ENCODE measurements at places on chromosomes 11 and 22.

GRCh38 chr11:77074205-77074604 is 7.4 kb downstream of the CAPN5 start:
- no peak for DNase-seq

DNA sequence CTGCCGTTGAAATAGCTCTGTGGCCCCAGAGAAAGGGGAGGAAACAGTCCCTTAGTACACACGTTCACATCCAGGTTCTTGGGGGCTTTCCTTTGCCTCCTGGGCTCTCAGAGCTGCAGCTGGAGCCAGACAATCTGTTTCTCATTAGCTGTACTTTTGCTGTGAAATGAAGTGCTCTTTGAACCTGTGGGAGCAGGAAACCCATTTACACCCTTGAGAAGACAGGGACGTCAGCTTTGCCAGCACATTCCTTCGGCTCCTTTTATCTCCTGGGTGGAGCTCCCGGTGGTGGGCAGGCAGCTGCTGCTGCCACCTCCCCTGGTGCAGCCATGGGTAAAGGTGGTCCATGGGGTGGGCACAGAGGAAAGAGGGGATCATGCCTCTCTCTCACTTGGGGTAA is 80.6 kb upstream of the TIMP3 start:
- no peak for DNase-seq

DNA sequence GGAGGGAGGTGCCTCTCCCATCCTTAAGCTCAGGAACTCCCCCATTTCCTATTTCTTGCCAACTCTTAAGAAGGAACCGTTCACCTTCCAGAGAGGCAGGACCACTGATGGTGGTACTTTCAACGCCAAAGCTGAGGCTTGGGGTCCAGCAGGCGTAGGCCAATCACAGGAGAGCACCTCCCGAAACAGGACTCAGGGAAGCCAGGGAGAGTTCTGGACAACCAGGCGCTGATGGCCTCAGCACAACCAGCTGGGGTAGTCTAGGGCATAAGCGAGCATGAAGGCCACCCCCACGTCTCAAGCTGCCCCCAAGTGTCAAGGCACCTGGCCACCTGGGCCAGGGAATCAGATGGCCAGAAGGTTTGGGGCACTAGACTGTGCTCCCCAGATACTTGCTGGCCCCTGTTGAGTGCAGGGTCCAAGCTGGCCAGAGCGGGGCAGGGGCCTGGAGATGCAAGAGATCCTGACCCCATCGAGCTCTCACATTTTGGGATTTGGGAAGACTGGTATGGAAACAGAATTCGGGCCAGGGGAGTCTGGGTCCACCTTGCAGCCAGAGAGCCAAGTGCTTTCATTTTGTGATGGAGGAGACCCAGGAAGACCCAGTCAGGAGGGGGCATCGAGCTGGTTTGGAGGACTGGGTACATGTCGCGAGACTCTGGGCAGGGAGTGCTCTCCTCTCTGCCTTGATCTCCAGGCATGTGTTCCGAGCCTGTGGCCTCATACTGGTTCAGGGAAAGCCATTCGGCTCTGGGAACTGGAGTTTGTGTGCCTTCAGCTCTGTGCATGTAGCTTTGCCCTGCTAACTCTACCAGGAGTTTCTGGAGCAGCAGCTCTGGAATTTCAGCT is 926 bp downstream of the CD6 start:
- no peak for DNase-seq

- DNase-seq, result no peak
These were observed at the start of gene SCUBE2 for GRCh38 chr11:9091044-9091922. SCUBE2 (minus strand) TSS chr11:9091599; CDS start chr11:9091528, 71 bp downstream.

GRCh38 chr11:3000032-3000961 is 8.2 kb upstream of the NAP1L4 start:
- no peak for DNase-seq

DNA sequence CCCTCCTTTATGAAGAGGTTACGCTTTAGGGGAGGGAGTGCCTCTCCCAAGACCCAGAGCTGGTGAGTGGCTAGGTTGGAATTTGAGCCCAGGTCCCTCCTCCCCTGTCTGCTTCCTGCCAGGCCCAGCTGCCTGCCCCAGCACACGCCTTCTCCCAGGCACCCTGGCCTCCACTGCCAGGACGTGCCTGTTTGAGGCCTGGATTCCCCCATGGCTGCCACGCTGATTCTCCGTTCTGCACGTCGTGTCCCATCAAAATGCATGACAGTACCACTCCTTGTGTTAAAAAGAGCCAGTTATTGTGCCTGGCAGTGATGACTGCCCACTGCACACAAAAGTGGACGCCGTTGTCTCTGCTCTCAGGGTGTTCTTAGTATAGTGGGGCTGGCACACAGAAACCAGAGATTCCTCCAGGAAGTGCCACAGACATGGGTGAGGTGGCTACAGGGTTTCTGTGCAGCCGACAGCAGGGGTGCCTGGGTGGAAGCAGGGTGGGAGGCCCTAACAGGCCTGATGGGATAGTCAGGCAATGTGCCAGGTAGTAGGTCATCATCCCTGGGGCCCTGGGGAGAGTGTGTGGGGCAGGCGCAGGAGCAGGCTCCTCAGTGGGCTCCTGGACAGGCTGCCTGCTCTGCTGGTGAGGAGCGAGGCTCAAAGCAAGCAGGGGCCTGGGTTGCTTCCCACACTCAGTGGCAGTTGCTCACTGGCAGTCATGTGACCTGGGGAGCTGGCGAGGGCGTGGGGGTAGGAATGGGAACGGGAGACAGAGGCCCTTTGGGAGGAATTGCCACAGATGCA is 24.2 kb downstream of the MED15 start:
- DNase-seq, result no peak

DNA sequence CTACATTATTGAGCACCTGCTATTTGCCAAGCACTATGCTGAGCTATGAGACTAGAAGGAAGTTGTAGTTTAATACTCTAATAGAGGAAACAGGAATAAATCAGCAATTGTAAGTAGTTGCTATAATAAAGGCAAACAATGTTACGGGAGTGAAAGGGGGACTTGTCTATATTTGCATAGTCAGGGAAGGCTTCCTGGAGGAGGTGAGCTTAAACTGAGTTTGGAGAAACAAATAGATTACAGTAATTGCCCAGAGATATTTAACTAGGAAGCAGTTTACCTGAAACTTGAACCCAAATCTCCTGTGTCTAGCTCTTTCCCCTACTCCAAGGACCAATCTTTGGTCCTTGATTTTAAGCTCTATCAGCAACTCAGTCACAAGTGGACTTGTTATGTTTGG is 2.1 kb upstream of the ENTHD1 start:
- DNase-seq, result no peak

DNA sequence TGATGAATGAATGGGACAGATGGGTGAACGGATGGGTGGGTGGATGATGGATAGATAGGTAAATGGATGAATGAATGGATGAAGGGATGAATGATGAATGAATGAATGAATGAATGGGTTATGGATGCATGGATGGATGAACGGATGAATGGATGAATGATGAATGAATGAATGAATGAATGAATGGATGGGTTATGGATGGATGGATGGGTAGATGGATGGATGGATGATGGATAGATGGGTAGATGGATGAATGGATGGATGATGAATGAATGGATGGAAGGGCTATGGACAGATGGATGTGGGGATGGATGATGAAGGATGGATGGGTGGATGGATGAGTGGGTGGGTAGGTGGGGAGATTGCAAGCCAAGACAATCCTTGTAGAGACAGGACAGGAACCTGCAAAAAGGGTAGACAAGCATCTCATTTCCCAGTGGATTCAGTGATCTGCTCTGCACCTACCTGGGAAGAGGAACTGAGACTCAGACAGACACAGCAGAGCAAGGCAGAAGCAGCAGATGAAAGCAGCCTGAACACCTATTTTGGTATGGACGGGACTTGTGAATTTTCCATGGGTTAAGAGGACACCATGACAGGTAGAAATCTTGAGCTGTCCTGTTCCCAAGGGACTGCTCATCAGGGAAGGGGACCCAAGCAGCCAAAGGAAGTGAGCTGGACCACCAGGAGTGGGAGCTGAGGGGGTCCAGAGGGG is 68.0 kb downstream of the EFCAB6 start:
- no peak for DNase-seq

DNA sequence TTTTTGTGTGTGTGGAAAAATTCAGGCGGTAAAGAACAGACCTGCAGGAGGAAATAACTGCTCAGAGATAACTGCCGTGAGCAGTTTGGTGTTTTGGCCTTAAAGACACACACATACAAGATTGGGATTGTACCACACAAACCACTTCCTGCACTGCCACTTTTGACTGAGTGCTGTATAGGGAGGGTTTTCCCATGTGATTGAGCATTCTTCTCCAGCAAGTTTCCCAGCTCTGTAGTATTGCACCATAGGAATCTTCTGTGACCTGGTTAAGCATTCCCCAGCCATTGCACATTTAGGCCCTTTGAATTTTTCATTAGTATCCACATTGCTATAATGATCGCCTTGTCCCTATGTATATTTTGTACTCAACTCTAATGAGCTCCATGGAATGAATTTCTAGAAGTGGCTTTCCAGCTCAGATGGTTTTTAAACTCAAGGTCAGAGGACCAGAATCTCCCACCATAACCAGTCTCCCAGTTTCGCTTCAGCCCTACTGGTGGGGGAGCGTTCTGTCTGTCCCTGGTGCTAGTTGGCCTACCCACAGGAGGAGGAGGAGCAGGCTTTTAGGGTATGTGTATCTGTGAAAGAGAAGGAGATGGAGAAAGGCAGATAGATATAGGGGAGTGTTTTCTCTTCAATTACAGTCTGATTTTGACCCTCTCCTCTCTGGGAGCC is 9.3 kb downstream of the CD82 start:
- peak; percentile 93 for DNase-seq

DNA sequence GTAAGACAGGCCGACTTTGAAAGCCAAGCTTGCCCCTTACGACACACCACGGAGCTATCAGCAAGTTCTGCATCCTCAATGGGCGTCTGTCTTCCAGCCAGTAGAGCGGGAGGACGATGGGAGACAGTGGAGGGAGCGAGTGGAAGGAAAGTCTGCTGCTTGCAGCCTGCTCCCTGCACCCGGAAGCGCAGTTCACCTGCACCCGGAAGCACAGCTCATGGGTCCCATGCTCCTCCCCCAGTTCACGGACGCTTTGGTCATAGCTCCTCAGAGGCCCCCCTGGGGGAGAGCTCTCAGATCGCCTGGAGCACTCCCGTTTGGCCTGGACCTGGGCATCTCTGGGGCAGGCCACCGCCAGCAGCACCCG is 51.3 kb downstream of the FBLN1 start:
- DNase-seq, result no peak
